Stimulated activated CD8-positive, alpha-beta memory T cell treated with anti-CD3 and anti-CD28 coated beads, Interleukin-7, amount 100 ng/mL, for 1 hour (primary cell): ENCODE measurements at places on chromosomes 16 and 17.

DNA sequence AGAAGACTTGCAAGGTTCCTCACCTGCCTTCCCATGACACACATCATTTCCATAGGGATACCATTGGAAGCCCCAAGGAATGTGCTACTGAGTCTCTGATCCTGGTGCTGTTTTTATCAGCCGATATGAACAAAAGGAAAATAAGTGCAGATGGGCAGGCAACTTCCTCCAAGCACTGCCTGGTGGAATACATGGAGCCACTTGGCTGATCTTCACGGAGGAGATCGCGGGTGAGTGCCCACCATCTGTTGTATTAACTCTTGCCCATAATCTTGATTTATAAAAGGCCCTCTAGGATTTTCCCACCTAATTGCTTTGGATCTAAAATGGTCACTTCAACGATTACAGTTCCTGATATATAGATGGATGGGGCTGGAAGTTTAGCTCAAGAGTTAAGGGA, 24.7 kb upstream of the CDRT15 start:
- no peak for DNase-seq

DNA sequence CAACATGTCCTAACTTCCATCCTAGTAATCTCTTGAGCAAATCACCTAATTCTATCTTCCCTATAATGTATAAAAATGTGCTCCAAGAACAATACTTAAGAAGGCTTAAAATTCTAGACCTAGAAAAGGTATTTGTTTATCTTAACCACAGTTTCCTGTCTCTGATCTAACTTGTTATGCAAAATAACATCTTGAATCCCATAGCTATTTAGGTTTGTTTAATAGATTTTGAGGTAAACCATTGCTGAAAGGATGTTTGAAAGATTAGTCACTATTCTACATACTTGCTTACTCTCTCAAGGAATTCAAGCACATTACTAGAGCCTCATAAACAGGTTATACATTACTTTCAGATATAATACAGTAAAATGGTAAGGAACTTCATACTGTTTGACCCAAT, 13.0 kb downstream of the CA10 start:
- DNase-seq: no peak

- no peak for DNase-seq
Measured at GRCh38 chr16:4778050-4778392, 10.1 kb downstream of the SEPTIN12 start.

- DNase-seq: no peak
Measured at GRCh38 chr17:64183815-64184214, 53.9 kb upstream of the ERN1 start.

- DNase-seq: no peak
Measured at GRCh38 chr16:87041286-87041685, 275.9 kb downstream of the C16orf95 start.
